ENCODE measurements at places on chromosomes 6 and 20. TPM values are rescaled to one million over a fixed set of nuclear protein-coding genes. Genes with fewer than 3 reads are reported as not detected.

- H3K4me3 ChIP-seq = no peak overlapping the region
- H3K27ac ChIP-seq = no peak overlapping the region
- H3K4me1 ChIP-seq = no peaks in the 10 kb centered on the region
- H3K36me3 ChIP-seq = no peaks in the 10 kb centered on the region
These were observed 69.4 kb downstream of the SNX9 start for GRCh38 chr6:157892363-157892877.

DNA sequence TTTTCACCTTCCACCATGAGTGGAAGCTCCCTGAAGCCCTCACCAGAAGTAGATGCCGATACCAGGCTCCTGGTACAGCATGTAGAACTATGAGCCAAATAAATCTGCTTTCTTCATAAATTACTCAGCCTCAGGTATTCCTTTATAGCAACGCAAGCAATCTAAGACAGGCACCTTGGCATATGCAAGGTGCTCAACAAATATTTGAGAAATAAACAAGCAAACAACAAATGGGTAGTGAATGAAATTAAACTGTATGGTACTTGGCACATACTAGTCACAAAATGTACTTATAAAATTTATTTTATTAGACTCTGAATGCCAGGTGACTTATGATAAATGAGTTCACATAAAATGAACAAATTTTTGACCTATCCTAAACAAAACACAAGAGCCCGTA, 220.3 kb downstream of the MAFB start:
- H3K27ac ChIP-seq = no peak overlapping the region
- H3K4me3 ChIP-seq = no peak overlapping the region

- no peak overlapping the region for H3K27ac ChIP-seq
- no peak for DNase-seq
- peaks cover 7% of the 10 kb centered on the region for H3K4me1 ChIP-seq
- no peak overlapping the region for H3K4me3 ChIP-seq
These were observed 7.5 kb downstream of the SNAI1 start for GRCh38 chr20:49990271-49990720.

DNA sequence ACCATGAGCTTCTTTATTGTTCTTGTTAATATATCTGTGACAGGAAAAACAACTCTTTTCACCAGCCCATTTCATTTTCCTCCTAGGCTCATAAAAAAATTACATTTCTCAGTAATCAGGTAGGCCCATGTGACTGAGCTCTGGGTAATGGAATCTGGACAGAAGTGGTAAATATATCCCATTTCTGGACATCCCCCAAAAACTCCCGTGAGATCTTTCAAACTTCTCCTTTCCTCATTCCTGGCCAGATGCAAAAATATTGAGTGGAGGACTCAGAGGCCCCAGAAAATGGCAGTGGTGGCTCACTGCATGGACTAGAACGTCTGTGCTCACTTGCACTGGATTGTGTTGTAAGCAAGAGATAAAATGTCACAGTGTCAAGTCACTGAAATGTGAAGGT, 3.8 kb upstream of the CHD6 start:
- peaks cover 7% of the 10 kb centered on the region for H3K4me1 ChIP-seq
- no peak overlapping the region for H3K4me3 ChIP-seq
- no peaks in the 10 kb centered on the region for H3K36me3 ChIP-seq
- H3K27ac ChIP-seq = no peak overlapping the region
- no peak for DNase-seq
- H3K27me3 ChIP-seq = peaks cover 4% of the 10 kb centered on the region

The VSTM2L gene
- total RNA-seq = 45.8 TPM

The ADGRF5 gene
- 0.75 TPM for total RNA-seq

The PDYN gene
- not detected for total RNA-seq

The CCM2L gene
- not detected for total RNA-seq

Data from PC-3 (cell line).